ENCODE measurements at places on chromosomes 6 and 20. TPM values are rescaled to one million over a fixed set of nuclear protein-coding genes. Genes with fewer than 3 reads are reported as not detected.

CALHM4 gene
- not detected for total RNA-seq

ACTL10 gene
- total RNA-seq = 0.18 TPM

DNA sequence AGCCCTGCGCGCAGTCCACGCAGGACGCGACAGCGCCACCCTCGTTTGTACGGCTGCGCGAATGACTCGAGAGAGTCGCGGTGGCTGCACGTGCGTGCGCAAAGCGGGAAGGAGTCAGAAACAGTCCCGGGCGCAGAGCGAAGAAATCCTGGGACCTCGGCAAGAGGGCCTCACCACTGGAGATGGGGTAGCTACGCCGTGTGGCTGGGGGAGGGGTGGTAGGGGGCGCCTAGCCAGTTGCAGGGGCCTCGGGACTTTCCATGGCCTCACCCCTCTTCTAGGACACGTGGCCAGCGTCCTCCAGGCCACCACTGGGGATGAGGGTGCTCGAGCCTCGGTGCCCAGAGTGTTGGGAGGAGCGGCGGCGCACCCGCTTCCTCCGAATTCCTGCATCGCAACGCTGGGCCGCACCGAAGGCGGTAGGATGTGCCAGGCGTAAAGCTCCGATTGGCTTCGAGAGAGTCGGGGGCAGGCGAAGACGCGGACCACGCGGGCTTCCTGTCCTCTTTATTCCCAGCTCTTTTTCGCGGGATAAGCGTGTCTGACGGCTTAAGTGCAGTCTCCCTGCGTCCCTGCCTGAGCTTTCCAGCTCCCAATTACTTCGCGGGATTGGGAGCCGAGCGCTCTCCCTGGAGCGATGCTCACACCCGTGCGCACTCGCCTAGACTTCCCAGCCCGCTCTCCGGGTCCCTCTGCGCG is 38.7 kb downstream of the NCR2 start:
- DNase-seq = no peak

ATP9A gene
- total RNA-seq = 22.4 TPM

GRCh38 chr20:42204109-42204660 is 586.0 kb upstream of the CHD6 start:
- no peak for DNase-seq

C6orf141 gene
- not detected for total RNA-seq

LIN28B gene
- total RNA-seq = not detected

CALHM6 gene
- total RNA-seq = 0.83 TPM

FUCA2 gene
- total RNA-seq = 52.5 TPM

- no peak for DNase-seq
Observed at GRCh38 chr6:150599199-150600009, at the start of gene PLEKHG1. Gene PLEKHG1 (plus strand): TSS chr6:150599885. CDS start chr6:150733682, 133,797 bp downstream.

DNA sequence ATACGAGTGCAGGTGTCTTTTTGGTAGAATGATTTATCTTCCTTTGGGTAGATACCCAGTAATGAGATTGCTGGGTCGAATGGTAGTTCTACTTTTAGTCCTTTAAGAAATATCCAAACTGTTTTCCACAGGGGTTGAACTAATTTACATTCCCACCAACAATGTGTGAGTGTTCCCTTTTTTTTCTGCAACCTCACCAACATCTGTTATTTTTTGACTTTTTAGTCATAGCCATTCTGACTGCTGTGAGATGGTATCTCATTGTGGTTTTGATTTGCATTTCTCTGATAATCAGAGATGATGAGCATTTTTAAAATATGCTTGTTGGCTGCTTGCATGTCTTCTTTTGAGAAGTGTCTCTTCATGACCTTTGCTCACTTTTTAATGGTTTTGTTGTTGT is 1.9 kb upstream of the ZNF831 start:
- no peak for DNase-seq

GRCh38 chr6:67698534-67698933 is 936.5 kb upstream of the ADGRB3 start:
- no peak for DNase-seq

GRCh38 chr6:79431537-79431933 is 105.7 kb downstream of the LCA5 start:
- DNase-seq = no peak

Measured in IMR-90 (cell line).